ENCODE measurements at places on chromosomes 6 and 20. TPM values are rescaled to one million over a fixed set of nuclear protein-coding genes. Genes with fewer than 3 reads are reported as not detected.

- DNase-seq: no peak
Measured at GRCh38 chr6:89970609-89971337, 76.5 kb downstream of the GJA10 start.

GRCh38 chr6:130148181-130148580 is 74.6 kb downstream of the SAMD3 start:
- DNase-seq: no peak

Gene LY6G6C
- total RNA-seq: not detected

- DNase-seq: no peak
Measured at GRCh38 chr6:148404456-148405054, 61.9 kb downstream of the SASH1 start.

Gene NKAPL
- not detected for total RNA-seq

- DNase-seq: no peak
Measured at GRCh38 chr6:160737934-160738333, 35.9 kb downstream of the PLG start.

- DNase-seq: no peak
Measured at GRCh38 chr6:125169522-125169921, 15.9 kb downstream of the TPD52L1 start.

GRCh38 chr6:153980171-153980570 is 58.9 kb upstream of the OPRM1 start:
- no peak for DNase-seq

- DNase-seq: no peak
Measured at GRCh38 chr20:59632541-59633113, 28.3 kb downstream of the PHACTR3 start.
